Iris pigment epithelial cell (primary cell): ENCODE measurements at places on chromosomes 1 and 21.
A peak's percentile ranks its signal among the peaks of the same experiment; 100 is the strongest.

GRCh38 chr1:229623838-229624237 lies 2.1 kb downstream of the TAF5L start:
- no peak for DNase-seq

GRCh38 chr1:54125386-54126070 lies 27.3 kb downstream of the CDCP2 start:
- no peak for DNase-seq

- no peak for DNase-seq
These were observed 801 bp upstream of the ANXA9 start for GRCh38 chr1:150981177-150981804.

DNA sequence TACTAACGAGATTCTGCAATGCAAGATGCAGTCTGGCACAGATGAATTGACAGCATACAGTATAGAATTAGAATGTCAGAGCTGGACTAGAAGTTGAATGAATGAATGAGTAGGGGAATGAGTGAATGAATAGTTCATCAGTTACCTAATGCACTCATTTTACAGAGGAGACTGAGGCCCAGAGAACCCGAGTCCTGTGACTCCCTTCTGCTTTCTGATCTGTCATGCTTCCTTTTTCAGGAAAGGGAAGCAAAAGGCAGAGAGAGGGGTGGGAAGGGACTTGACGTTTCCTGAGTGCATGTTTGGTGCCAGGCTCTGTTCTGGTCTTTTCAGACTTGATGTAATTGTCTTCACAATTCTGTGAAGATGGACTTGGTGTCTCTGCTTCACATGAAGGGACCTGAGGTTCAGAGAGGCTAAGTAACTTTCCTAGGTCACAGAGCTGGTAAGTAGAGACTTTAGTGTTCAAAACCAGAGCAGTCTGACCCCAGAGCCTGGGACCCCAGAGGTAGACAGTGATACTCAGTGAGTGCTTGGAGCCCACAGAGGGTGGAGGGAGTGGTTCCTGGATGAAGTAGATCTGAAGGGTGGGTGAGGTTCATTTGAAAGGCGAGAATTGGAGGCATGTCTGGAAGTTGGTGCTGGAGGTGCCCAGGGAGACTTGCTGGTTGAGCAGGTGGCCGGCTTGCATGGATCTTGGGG lies 8.0 kb upstream of the MEX3A start:
- DNase-seq, result no peak

DNA sequence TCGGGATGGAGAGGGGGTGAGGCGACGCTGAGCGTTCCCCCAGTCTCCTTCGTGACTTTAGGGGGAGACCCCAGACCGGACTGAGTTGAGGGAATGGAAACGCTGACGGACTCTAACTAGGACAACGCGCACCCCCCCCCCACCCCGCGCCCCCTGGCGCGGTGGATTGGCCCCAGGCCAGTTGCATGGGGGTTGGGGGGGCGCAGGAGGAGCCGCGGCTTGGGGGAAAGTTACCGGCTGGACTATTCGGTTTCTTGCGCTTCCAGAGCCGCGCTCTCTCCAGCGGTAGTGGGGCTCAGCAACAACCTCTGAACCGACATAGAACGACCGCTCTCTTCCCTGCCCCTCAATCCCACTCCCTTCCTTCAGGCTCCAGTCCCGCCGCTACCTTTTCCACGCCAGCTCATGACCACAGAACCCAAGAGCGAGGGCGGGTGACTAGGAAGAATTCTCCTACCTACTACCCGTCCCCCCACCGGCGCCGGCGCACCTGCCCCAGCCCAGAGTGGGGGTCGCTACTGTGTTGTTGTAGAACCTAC lies 694 bp downstream of the ZBTB7B start:
- peak; percentile 31 for DNase-seq

DNA sequence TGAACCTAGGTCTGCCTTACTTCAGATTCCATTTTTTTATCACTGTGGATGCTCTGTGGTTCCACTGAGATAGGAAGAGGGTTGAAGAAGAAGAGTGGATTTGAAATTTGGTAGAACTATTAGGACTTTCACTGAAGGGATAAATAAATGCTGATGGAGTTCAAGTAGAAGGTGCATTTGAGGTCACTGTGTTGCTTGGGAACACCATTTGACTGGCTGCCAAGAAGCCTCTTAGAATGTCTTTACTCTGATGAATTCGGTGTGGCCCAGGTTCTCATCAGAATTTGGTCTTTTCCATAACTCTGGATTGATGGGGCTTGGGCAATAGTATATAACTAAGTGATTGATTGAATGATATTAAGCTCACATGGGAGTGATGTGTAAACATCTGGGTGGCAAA lies 11.9 kb downstream of the XPR1 start:
- peak; percentile 65 for DNase-seq
